ENCODE measurements at places on chromosomes 7 and 10. TPM values are rescaled to one million over a fixed set of nuclear protein-coding genes. Genes with fewer than 3 reads are reported as not detected.

DNA sequence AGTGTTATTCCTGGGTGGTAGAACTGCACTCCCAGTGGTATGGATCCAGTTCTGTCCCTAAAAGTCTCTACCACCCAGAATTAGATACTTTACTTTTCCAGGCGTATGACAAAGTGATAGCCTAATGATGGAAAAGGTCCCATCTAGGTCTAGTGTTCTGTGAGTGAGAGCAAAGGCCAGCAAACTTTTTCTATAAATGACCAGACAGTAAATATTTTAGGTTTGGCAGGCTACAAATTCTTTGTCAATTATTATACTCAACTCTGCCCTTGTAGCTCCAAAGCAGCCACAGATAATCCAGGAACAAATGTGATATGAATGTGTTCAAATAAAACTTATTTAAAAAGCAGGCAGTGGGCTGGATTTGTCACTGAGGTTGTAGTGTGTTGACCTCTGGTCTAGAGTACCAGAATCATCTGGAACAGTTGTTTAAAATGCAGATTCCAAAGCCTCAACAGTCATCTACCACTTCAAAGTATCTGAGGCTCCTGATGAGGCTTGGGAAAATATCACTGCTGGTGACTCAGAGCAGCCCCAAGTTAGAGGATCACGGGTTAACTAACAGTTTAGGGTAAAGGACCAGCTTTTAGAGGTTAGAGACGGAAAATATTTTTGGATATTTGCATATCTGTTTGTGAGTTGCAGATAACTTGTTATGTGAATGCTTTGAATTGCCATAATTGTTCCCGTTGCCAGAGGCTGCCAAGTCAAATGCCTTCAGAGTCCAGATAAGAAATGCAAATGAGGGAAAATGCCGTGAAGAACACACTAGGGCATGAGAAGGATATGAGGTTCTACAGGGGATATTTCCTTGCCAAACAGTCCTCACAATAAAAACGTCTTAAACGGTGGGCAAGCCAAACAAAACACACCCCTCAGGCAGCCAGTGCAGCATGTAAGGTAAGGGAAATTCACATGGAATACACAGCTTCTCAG lies 19.4 kb downstream of the NRAP start:
- peak; percentile 24 for DNase-seq

DNA sequence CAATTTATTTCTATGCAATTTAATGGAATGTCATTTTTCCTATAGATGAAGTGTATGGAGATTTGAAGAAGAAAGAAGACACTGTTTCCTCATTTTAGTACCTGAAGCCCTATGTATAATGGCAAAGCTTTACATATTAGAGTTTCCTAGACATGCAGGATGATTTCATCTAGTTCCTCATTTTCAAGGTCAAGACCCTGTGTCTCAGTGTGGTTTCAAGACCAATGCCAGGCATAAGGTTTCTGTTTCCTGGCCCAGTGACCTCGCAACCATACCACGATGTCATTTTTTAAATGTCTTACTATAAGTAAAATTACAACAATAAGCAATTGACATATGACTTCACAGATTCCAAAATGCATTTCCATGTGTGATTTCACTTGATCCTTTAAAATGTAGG lies 336.5 kb upstream of the PRKCQ start:
- DNase-seq = no peak

- peak; percentile 85 for DNase-seq
Measured at GRCh38 chr10:110279407-110279986, 25.2 kb downstream of the SMNDC1 start.

GRCh38 chr10:60986791-60987190 lies 42.8 kb upstream of the RHOBTB1 start:
- no peak for DNase-seq

SPAM1 gene
- total RNA-seq = not detected

DNA sequence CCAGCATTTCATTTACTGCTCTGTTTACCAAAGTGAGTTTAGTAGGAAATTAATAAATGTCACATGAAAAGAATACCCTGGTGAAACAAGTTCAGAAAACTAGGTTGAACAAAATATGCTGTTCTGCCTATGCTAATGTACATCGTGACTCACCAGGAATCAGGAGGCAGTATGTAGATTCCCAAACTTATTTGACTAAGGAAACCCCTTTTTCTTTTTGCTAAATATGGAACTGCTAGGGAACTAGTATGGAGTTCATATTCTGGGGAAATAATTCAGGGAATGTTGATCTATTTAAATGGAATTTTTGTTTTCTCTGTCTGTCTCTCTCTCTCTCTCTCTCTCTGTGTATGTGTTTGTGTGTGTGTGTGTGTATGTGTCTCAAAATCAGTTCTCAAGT lies 49.9 kb upstream of the EXOC4 start:
- no peak for DNase-seq

- DNase-seq = no peak
Measured at GRCh38 chr7:97015756-97016380, 8.8 kb downstream of the DLX5 start.

GRCh38 chr7:42858570-42858969 lies 53.3 kb downstream of the C7orf25 start:
- DNase-seq = no peak

All from spinal cord (tissue), 10 donors.